ENCODE measurements at places on chromosomes 3 and 15.

GRCh38 chr3:139119331-139120025, 74.8 kb upstream of the PRR23C start:
- no peak for DNase-seq

DNA sequence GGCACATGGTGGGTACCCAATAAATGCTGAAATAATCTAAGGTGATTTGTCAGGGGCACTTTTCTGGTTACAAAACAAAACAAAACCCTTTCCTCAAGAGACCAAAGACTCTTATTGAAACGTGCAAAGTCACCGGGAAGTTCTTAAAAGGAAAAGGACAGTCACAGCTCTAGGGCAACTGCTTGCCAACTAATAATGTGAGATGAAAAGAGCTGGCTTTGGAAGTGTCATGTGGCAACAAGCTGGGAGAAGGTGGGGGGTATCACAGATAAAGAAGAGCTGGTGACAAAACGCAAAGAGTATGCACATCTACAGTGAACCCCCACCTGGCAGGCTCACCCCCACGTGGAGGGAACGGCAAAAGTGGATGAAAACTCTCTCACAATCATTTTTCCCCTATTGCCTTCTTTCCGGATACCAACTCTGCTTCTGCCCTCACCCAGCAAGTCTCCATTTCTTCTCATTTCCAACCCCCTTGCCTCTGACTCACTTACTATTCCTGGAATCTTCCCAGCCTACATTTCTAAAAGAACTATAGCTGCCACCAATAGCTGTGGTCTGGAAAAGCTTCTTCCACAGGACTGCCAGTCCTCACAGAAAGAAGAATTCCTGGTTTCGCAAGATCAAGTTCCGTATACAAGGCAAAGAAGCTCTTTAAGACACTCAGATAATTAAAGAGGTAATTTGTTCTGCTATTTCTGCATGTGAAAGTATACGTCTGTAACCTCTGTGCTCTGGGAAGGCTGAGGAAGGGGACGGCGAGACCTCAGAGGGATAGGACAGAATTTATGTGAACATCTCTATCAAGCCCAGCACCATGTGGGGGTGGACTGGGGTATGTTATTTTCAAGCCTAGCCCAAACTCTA, 21.8 kb upstream of the ANPEP start:
- peak; percentile 95 for DNase-seq

- DNase-seq = no peak
Observed at GRCh38 chr15:76070921-76071635, 11.3 kb downstream of the TMEM266 start.

DNA sequence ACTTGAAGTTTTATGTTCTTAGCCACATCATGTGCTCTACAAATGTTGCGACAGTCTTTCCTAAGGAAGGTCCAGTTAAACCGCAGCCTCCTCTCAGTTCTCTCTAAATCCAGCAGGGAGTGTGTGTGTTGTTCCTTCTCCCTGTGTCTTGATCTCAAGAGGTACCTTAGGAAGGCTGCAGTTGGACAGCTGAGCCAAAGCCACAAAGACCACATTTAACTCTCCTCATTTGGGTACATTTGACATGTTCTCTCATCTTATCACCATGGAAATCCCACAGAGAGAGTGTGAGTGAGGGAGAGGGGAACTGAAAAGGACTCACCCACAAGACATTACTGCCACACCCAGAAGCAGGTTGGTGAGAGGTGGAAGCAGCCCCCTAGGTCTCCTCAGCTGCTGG, 79.5 kb downstream of the CD200R1L start:
- peak; percentile 42 for DNase-seq

GRCh38 chr3:88180398-88180999, 30.7 kb downstream of the C3orf38 start:
- DNase-seq = peak; percentile 40

GRCh38 chr3:61919371-61919770, 358.0 kb downstream of the PTPRG start:
- no peak for DNase-seq

DNA sequence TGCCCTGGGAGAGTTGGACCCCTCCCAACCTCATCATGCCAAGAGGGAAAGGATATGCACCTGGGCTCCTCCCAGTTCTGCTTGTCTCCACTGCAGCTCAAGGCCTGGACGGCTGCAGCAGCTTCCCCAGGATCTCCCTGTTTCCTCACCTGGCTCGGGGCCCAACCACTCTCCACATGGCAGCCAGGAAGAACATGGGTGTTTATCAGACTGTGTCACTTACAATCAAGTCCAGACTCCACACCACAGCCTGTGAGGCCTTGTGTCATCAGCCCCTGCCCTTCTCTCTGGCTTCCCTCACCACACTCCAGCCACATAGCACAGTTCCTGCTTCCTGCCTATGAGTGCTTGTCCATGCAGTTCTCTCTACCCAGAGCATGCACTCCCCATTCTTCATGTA, 534.4 kb downstream of the EPHB1 start:
- no peak for DNase-seq

GRCh38 chr3:67901681-67902080, 247.3 kb upstream of the SUCLG2 start:
- DNase-seq = no peak

DNA sequence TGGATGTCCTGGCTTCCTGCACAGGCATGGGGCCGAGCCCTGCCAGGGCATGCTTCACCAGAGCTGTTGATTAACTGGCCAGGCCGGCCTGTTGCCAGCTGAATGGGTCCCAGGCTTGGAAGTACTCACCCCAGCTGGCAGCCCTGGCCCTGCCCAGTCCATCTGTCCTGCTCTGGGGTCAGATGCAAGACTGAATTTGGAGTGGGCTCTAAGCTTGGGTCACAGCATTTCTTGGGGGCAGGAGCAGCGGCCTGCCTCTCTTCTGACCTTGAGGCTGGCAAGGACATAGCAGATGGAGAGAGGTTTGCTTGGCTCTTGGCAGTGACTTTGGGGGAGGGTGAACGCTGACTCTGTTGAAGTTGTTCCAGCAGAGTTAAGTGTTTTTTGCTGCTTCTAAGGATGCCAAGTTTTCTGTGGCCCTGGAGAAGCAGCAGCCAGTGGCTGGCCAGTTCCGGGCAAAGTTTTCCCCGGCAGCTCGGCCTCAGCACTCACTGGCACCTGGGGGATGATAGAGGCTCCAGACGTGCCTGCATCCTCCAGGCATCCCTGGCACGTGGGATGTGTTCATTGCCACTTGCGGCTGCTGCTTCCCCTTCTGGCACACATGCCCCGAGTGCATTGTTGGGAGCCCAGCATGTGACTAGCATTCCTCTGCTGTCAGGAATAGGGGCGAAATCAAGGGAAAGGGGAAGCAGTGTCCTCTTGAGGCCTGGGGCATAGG, 22.9 kb downstream of the PDIA5 start:
- peak; percentile 60 for DNase-seq

- DNase-seq = no peak
Observed at GRCh38 chr3:103977417-103977816, 1389.3 kb upstream of the ALCAM start.

DNA sequence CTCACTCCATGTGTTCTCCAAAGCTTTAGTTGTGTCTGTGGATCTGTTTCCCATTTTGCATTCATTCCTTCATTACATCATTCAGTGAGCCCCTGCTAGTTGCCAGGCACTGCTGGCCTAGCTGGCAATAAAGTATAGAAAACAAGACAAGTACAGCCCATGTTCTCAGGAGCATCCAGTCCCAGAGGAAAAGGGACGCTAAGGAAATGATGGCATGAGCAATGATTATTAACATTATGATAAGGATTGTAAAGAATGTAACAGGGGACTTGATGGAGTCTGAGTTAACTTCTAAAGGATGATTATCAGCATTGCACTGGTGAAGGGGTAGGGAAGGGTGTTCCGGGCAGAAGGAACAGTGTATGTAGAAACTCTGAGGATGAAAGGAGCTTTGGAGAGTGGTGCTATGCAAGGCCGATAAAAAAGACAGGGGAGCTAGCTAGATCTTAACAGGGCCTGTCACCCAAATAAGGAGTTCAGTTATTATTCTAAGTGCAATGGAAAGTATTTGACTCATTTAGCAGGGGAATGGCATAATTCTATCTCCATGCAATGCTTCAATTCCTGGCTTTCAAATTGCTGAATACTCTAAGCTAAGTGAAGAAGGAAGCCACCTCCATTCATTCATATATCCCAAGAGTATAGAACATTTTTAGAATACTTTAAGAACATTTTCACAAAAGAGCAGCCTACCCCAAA, 258.2 kb upstream of the STT3B start:
- DNase-seq = peak; percentile 6

GRCh38 chr3:78799681-78800080, 968.1 kb downstream of the ROBO1 start:
- DNase-seq = no peak

- DNase-seq = peak; percentile 47
Observed at GRCh38 chr15:40106203-40107161, 2.2 kb downstream of the BMF start.

DNA sequence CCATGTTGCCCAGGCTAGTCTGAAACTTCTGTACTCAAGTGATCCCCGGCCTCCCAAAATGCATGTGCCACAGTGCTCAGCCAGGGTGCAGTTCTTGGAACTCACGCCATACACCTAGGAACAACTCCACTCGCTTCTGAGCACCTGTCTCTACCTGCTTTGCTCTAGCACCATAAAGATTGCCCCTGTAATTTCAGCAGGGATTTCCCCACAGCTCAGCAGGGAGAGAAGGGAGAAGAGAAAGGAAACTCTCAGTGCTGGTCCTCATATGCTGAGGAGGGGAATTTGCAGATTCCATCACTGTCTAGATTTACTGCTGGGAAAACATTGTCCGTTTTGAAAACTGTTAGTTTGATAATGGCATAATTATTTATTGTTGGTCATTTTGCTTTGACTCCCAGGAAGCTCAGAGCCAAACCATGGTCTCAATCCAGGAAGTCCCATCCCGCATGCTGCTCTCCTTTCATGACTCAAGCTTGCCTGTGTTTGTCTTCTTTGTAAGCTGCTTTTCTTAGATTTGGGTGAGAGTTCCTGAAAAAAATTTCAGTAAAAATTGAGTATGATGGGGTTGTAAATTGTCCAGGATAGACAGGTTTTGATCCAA, 24.2 kb downstream of the TRIM71 start:
- no peak for DNase-seq

DNA sequence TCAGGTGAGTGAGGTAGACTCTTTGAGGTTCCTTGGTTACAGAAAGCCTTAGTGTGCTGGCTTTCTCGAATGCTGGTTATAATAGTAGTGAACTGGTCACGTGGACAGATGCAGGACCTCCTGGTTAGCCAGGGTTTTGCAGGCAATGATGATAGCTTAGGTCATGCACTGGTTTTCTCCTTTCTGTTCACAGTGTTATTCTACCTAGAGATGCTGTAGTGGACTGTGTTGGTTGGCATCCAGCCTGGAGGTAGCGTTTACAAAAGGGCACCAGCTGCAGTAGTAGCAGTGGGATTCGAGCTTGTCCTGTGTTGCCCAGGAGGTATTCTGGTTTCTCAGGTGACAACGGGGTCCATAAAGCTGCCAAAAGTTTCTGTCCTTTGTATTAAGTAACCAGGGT, 27.0 kb downstream of the PCCB start:
- DNase-seq = no peak

DNA sequence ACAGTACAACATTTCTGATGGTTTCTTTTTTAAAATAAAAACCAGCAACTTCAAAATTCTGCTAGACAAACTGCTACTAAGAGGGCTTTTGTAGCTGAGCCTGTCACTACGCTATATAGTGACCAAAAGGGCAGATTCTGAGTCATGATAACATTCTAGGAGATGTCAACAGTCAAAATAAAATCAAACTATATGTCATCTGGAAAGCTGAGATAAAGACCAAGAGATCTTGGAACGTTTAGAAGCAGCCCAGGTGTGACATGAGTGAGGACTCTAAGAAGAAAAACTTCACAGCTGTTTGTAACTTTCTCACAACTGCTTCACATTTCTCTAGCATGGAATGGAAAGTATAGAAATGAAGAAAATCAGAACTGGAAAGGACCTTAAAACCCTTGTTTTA, 84.6 kb downstream of the FILIP1L start:
- no peak for DNase-seq

DNA sequence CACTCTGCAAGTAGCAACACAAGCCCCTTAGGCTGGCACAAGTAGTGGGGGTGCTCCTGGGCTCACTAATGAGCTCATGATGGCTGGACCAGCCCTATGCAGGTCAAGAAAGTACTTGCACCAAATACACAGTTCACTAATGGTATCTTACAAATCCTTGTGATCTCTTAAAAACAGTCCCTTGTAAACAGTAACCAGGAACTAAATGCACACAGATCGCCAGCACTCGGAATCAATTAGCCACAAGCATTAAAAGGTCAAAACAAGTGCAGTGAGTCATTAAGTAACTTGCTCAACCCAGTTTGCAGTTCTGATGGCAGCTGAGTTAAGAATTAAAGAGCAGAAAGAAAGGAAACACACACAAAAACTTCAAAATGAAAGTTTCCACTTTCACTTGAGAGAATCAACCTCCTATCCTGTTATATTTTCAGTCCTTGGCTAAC, 43.2 kb downstream of the ARHGEF3 start:
- peak; percentile 82 for DNase-seq

- DNase-seq = no peak
Observed at GRCh38 chr15:52495125-52495524, 33.6 kb downstream of the MYO5A start.

- DNase-seq = no peak
Observed at GRCh38 chr3:117586161-117586560, 876.6 kb downstream of the TUSC7 start.

GRCh38 chr15:29323557-29323956, 53.9 kb upstream of the NSMCE3 start:
- no peak for DNase-seq

GRCh38 chr3:194871864-194872668, 186.4 kb downstream of the FAM43A start:
- peak; percentile 32 for DNase-seq

DNA sequence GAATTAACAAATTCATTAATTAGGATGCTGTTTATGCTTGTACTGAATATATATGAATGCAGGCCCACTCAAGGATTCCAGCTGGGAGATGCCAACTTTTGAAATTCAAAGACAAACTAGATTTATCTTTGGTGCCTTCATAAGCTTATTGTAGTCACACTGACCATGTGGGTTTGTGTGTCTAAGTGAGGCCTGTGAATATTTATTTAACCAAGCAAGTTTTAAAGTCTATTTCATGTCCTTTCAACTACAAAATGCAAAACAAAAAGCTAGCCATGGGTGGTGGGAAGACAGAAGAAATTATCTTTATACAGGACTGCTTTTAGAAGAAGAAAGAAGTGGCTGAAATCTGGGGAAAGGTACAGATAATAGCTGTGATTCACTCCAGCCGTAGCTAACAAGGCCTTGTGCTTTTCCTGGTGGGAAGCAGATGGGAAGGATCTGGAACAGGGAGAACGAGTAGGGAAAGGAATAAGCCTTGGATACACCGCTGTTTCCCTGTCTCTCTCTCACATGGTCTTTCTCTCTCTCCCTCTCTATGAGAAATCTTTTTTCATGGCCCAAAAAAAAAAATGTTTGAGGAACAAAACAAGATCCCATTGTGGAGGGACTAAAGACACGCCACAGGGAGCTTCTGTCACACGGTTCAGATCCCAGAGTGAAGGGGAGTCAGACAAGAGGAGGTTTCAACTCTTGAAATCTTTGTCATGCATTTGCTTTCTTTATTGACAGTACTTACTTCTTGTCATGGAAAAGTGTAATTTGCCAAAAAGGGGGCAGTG, 225.5 kb downstream of the RORA start:
- DNase-seq = no peak

- DNase-seq = no peak
Observed at GRCh38 chr3:123621186-123621849, 36.5 kb upstream of the HACD2 start.
